ENCODE measurements at places on chromosomes 3 and 15. TPM values are rescaled to one million over a fixed set of nuclear protein-coding genes. Genes with fewer than 3 reads are reported as not detected.

DNA sequence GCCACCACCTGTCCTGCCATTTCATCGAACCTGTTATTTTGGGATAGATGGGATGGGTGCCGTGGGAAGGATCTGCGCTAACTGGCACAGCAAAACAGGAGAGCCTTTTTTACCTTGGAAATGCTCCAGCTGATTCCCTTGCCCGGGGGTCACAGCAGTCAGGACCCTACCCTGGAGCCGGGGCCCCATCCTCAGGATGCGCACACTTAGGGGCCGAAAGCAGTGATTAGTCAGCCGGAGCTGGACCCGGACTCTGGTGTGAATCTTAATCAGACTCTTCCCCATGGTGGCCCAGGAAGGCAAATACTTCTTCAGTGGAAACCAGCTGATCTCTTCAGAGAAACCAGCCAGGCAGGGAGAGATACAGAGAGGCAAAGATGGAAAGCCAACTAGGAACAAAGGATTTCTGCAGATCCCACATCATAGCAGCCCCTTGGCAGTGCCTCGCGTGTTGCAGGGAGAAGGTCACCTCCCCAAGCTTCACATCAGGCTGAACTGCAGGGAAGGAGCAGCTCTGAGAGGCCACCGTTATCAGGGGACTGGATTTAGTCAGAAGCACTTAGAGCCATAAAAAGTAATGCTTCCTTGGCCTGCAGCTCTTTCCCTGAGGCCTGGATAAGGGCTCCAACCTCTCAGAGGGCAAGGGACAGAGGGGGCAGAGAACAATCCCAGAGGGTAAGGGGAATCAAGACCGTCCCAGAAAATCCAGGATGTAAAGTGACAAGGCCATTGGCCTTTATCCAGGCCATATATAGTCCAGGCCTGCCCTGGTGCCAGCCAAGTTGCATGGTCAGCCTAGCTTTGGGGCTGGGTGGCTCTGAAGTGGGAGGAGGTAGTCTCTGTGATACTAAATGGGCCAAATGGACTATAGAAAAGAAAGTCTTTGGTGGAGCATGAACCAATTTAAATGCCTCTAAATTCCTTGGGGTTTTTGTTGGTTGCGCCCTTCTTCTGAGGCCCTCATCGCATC, 52.9 kb downstream of the WDR76 start:
- DNase-seq: no peak

DNA sequence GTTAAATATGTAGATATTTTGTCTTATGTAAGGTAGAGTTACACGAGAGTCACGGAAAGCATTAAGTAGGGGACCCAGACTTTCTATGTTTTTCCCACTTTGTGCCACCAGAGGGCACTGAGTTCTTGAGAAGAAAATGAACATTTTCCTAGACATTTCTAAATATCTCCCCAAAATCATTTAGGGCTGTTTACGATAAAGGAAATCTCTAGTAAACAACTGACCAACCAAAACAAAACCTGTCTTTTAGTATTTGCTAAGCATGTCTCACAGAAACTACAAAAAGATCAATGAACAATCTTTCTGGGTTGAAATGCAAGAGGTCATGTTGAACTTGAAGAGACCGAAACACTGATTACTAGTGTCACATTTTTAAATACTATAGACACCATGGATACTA, 16.1 kb downstream of the POU1F1 start:
- DNase-seq: no peak

DNA sequence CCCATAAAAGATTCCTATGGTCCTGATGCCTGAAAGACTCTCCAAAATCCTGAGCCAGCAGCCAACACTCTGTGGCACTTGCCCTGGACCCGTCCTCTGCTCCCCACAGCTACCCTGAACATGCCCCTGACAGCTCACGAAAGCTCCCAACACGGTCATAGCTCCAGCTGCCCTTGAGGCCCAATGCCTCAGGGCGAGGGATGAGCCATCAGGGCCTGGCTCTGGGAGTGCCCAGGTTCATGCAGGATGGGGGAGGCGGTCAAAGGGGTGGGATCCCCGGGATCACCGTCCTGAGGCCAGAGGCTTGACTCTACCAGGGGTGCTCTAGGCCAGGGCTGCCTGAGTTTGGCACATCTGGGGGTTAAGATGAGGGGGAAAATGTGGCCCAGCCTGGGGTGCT, 72.7 kb upstream of the RPL32 start:
- no peak for DNase-seq

GRCh38 chr3:27253831-27254230, 115.4 kb downstream of the NEK10 start:
- DNase-seq: no peak

GRCh38 chr3:160126051-160126450, 99.2 kb upstream of the C3orf80 start:
- no peak for DNase-seq

SAMMSON gene
- total RNA-seq: not detected
